ENCODE measurements at places on chromosomes 1 and 21.

DNA sequence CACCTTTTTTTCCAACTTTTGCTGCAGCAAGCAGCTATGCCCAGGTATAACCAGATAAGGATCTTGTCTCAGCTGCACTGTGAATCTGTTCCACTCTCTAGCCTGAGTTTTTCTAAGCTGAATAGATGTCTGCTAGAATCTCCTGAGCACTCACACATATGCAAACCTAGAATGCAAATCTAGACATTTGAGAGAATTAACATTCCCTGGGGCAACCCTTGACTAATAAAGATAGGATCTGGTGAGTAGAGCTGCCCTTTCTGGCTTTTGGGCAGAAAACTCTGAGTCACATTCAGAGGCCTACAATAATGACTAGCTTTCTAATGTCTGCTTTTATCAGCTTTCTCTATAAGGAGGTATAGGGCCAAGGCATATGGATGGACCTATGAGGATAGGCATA lies 61.4 kb upstream of the BARHL2 start:
- no peak for DNase-seq

- DNase-seq, result no peak
Observed at GRCh38 chr1:22158654-22159053, 15.8 kb upstream of the WNT4 start.

- DNase-seq, result no peak
Observed at GRCh38 chr1:217622042-217622441, 8.8 kb downstream of the GPATCH2 start.

DNA sequence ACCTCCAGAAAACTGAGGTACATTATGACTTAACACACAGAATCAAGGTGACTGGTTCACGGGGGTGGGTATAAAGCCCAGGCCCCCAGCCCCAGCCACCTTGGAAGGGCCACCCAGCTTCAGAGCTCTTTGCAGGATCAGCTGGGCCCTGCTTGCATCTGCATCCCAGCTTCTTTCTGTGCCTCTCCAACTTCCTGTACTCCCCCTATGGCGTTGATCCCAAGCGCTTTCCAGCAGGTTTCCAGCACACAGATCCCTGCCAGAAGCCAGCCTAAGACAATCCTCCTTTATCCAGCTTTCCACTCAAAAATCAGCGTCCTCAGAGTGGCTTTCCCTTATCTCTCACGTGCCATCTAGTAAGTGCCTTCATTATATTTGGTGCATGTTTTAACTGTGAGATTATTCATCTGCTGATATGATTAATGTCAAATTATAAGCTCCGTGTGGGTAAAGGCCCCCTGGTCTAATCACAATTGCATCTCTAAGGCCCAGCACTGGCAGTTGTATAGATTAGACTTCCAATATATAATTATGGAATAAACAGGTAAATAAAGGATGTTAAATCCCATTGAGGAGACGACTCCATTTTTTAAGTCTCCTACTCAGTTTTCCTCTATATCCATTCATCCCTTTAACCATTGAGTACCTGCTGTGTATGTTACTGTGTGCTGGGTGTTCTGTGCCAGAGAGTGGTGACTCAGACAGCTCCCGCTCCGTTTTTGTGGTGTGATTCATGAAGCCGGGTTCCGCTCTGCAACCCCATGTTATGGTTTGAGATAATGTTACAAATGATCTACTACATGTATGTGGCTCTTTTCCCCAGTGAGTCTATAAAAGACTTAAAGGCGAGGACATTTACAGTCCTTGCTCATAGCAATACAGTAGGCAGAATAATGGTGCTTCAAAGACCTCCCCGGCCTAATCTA lies 387.6 kb downstream of the PCP4 start:
- DNase-seq, result no peak

DNA sequence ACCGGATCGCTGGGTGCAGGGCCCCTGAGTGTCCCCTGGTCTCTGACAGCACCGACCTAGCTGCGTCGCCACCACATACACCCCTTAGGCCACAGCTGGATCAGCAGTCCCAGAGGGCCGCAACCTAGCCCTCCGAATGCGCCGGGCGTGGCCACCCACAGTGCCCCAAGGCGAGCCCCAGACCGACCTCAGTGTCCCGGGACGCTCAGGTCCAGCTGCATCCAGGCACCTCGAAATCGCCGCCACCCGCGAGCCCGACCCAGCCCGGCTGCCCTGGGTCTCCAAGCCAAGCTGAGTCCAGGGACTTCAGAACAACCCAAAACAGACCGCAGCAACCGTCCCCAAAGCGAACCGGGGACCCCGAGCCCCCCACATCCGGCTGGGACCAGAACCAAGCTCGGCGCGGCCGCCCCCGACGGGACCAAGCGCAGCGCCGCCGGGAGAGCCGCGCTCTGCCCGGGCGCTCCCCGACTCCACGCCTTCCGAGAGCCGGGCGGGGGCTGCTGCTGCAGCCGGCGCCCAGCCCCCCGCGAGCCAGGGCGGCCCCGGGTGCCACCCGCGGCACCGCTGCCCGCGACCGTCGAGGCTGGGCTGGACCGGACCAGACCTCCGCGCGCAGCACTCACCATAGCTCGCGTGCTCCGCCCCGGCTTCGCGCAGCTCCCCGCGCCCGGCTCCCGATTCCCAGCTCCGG lies 54.6 kb upstream of the ECE1 start:
- no peak for DNase-seq

DNA sequence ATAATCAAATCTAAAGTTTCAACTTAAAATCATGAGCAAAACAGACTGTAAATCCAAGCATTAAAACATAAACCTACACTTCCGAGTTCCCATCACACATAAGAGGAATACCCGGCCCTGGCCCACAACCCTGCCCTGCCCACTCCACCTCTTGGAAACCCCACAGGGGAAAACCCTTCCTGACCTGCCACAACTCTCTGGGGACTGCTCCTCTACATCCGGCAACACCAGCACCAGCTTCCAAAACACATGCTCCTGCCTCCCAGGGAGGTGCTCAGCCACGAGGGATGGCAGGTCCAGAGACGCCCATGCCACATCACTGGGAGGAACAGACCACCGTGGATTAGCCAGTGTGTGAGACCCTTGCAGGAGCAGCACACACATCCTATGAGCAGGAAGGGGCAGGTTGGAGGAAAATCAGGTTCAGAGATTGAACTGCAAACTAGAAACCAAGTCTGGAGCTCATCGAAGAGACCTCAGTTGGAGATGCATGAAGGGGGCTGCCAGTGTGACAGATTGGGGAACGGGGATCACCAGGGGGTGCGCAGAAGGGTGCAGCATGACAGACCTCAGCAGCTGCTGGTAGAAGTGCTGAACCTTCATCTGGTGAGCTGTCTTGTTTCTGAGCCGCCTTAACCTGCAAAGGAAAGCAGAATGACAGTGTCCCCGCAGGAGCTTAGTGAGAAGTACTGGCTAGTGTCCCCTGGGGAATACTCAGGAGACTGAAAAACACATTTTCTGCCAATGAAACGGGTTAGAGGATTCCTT lies 25.8 kb upstream of the LSS start:
- DNase-seq, result no peak

- DNase-seq, result no peak
Observed at GRCh38 chr1:236515443-236515958, 8.3 kb upstream of the LGALS8 start.

- no peak for DNase-seq
Observed at GRCh38 chr1:84995484-84996334, 1.2 kb downstream of the MCOLN2 start.

GRCh38 chr1:61067446-61068019 lies 14.8 kb upstream of the NFIA start:
- no peak for DNase-seq

- DNase-seq, result no peak
Observed at GRCh38 chr21:42983103-42983502, 8.7 kb downstream of the PKNOX1 start.

GRCh38 chr1:3075666-3076362 lies 6.8 kb downstream of the PRDM16 start:
- DNase-seq, result no peak

DNA sequence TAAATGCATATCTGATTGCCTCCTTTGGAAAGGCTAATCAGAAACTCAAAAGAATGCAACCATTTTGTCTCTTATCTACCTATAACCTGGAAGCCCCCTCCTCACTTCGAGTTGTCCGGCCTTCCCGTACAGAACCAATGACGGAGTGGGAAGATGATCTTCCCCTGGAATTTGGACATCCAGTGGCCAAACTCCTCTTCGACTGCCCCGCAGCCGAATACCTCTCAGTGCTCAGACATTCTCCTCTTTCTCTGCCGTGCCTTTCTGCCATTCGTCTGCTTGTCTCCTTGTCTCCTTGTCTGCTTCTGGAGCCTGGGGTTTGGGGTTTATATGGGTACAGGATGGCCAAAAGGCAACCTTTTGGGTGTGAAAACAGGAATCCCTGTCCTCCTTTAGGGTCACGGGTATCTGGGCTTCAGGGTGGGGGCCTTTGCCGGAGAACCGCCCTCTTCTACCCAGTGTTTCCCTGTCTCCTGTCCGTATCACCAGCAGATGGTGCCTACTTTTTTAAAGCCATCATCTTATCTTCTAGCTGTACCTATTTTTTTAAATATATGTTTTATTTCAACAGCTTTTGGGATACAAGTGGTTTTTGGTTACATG lies 35.9 kb upstream of the RAB4A start:
- no peak for DNase-seq

GRCh38 chr1:159930216-159930615 lies 4.9 kb upstream of the TAGLN2 start:
- DNase-seq, result no peak

DNA sequence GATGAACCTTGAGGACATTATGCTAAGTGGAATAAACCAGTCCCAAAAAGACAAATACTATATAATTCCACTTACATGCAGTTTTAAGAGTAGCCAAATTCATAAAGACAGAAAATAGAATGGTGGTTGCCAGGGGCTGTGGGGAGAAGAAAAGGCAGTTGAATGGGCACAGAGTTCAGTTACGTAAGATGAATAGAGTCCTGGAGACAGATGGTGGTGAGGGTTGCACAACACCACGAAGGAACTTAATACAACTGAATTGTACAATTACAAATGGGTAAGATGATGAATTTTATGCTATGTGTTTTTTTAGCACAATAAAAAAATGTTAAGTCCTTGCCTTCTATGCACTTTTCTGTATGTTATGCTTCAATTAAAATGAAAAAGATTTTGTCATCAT lies 66.6 kb downstream of the CD34 start:
- DNase-seq, result no peak

- DNase-seq, result no peak
Observed at GRCh38 chr1:67785847-67786753, 47.2 kb downstream of the GNG12 start.

DNA sequence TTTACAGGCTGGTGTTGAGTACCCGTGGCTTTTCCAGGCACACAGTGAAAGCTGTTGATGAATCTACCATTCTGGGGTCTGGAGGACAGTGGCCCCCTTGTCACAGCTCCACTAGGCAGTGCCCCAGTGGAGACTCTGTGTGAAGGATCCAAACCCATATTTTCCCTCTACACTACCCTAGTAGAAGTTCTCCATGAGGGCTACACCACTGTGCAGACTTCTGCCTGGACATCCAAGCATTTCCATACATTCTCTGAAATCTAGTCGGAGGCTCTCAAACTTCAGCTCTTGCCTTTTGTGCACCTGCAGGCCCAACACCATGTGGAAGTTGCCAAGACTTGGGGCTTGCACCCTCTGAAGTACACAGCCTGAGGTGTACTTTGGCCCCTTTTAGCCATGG lies 227.8 kb downstream of the BACH1 start:
- no peak for DNase-seq

DNA sequence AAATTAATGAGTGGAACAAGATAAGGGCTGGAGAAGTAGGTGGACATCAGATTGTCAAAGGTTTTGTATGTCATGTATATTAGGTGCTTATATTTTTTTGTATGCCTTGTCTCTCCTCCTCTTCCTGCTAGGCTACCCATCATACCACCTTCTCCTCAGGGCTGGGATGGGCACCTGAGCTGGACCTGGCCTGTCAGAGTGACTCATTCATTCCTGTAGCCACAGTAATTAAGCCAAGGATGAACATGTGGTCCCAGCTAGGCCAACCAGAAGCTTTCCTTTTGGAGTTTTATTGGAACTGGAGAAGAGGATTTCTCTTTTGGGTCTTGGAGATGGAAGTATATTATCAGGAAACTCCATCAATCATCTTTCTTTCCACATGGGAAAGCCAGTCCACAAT lies 21.2 kb downstream of the PTGS2 start:
- no peak for DNase-seq

DNA sequence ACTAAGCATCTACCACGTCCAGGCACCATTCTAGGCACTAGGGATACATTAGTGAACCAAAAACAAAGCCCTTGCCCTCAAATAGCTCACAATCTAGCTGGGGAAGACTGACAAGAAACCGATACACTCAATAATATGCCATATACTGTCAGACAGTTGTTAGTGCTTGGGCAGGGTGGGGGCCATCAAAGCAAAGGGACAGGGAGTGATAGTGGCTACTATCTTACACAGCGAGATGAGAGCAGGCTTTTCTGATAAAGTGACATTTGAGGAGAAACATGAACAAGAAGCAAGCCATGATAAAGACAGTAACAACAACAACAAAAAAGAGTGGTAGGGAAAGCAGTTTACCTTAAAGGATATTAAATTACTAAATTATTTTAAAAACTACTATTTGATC lies 41.1 kb downstream of the ERO1B start:
- no peak for DNase-seq

- peak; percentile 51 for DNase-seq
Observed at GRCh38 chr1:60935599-60936110, 146.7 kb upstream of the NFIA start.

DNA sequence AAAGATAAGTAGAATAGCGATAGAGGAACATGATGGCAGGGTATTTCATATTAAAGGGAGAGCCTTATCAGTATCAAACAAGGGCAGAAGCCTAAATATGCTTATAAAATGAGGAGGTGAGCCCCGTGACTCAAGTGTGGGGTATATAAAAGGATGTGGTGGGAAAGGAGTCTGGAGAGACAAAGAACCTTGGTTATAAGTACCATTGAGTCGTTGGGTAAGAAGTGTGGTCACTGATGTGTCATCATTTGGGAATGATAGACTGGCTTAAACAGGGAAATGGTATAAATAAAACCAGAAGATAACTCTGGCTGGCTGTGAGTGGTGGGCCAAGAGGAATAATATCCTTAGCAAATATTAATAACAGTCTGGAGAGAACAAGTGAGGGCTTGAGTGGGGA lies 10.9 kb upstream of the CD5L start:
- DNase-seq, result no peak

DNA sequence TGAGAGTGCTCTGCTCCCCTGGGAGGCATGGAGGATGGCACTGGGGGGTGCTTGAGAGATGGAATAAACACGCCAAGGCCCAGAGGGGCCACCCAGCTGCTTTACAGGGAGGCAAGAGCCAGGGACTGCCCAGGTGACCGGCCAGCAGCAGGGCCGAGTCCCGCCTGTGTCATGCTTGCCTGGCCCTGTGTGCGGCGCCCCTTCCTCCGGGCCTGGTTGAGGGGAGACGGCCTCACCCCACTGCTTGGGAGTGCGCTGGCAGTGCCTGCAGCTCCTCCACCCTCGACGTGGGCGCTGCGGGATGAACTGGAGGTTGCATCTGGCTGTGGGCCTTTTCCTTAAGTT lies 33.1 kb upstream of the COL6A2 start:
- no peak for DNase-seq

DNA sequence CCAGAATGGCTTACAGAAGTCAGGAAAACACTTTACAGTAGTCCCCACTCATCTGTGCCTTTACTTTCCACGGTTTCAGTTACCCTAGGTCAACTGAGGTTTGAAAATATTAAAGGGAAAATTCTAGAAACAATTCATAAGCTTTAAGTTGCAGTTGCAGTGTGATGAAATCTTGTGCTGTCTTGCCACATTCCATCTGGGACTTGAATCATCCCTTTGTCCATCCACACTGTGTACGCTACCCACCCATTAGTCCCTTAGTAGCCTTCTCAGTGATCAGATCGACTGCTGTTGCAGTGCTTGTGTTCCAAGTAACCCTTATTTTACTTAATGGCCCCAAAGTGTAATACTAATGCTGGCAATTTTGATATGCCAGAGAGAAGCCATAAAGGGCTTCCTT lies 30.5 kb downstream of the ZCCHC17 start:
- peak; percentile 25 for DNase-seq
